ENCODE measurements at places on chromosomes 1 and 21.

- DNase-seq, result no peak
Measured at GRCh38 chr1:82227306-82228095, 426.8 kb downstream of the ADGRL2 start.

GRCh38 chr1:204152310-204153044 lies 633 bp upstream of the ETNK2 start:
- DNase-seq, result no peak

DNA sequence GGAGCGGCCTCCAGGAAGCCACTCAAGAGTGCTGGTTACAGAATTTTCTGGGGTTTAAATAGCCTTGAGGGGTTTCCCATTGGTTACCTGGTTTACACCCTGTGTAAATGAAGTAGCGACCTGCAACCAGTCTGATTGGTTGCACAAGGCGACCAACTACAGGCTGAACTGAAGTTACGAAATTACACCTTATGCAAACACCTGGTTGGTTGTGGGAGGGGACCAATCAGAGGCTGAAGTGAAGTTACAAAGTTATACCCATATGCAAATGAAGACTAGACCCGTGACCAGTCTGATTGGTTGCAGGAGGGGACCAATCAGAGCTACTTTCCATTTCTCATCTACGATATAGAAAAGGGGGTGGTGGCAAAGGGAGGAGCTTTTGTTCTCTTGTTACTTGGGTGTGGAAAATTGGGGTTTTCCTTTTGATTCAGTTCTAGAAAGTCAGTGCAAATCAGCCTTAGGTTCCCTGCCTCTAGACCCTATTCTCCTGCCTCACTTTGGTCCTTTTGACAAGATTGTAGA lies 22.2 kb upstream of the C1orf174 start:
- DNase-seq, result no peak

DNA sequence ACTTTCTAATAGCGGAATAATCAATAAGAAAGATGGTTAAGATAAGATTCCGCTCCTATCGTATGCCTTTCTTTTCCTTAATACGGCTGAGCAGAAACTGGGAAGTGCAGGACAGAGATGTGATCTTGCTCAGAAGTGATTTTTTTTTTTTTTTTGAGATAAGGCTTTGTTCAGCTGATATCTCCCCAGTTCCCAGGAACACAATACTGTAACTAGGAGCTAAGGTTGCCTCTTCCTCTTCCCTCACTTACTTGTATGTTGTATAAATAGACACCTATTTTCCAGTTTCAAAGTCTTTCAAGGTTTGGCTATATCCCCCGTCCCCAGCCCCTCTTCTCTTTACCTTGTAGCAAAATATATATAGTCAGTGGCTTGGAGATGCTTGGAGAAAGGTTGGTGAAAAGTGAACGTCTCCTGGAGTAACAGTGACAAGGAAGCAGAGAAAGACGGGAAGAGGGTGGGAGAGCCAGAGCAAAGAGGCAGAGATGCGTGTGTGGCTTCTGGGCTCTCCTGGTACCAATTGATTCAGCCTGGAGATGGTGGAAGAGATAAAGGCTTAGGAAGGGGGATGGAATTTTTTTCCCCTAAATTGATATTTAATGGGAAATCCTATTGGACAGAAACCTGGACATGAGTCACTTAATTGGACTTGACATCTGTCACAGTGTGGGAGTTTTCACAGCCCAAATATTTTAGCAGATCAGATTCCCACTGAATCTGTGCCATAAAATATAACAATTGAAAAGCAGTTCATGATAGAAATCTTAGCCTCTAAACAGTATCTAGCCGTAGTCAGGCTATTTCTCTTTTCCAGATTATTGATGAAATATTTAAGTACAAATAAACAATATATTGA lies at the start of gene NHLH2:
NHLH2 (minus strand) TSS at position 522 of the 856 bp plus-strand sequence. CDS start 2,754 bp downstream, outside the sequence.
- no peak for DNase-seq

GRCh38 chr21:31668651-31669491 lies 9.4 kb downstream of the SOD1 start:
- DNase-seq, result no peak

- DNase-seq, result no peak
Measured at GRCh38 chr1:171984850-171985485, 143.7 kb downstream of the DNM3 start.

DNA sequence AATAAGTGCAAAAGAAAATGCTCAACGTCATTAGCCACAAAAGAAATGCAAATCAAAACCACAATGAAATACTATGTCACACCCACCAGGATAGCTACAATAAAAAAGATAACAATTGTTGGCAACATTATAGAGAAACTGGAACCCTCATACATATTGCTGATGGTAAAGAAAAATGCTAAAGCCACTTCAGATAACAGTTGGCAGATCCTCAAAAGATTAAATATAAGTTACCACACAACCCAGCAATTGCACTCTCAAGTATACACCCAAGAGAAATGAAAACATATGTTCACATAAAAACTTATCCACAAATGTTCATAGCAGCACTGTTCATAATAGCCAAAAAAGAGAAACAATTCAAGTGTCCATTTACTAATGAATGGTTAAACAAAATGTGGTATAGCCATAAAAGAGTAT lies 20.7 kb downstream of the TRIM33 start:
- DNase-seq, result no peak
